ENCODE measurements at places on chromosomes 2 and 18.

GRCh38 chr2:13543550-13543949 is 826.8 kb downstream of the TRIB2 start:
- DNase-seq: no peak

DNA sequence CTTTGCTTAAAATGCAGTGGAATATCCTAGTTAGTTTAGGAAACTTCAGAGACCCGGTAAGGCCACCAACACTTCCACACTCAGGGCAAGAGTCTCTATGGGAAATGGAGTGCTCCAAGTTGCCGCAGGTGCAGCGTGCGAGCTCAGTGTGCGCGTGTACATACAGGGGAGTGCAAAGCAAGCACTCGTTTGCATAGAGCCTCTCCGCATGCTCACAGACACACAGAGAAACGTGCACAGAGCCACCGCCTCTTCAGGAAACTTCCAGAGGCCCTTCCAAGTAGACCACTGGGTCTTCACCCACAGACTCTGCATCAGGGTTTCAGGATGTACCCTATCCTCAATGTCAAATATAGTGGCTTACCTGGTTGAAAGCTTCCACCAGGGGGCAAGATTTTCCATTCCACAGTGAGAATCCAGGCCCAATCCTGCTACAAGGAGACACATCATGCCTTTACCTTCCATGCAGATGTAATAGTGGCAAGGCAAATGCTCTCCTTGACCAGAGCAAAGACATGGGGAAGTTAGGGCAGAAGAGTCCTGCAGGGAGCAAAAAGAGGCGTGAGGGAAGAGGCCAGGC is 513.0 kb upstream of the MYT1L start:
- no peak for DNase-seq

DNA sequence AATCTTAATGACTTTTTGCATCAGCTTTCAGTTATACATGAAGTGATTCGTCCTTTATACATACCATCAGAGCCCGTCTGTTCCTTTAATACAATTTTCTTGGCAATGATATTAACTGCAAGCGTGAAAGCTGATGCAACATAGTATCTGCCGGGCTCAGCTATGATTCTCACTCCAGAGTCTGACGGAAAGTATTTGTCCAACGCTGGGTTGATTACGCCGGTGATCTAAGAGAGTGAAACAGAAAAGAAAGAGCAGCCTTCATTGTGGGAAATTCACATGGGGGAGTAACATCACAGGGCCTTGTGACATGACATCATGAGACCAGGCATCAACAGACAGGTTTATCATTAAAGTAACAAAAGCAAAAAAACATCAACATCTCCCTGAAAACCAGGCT is 6.2 kb downstream of the ODC1 start:
- no peak for DNase-seq

DNA sequence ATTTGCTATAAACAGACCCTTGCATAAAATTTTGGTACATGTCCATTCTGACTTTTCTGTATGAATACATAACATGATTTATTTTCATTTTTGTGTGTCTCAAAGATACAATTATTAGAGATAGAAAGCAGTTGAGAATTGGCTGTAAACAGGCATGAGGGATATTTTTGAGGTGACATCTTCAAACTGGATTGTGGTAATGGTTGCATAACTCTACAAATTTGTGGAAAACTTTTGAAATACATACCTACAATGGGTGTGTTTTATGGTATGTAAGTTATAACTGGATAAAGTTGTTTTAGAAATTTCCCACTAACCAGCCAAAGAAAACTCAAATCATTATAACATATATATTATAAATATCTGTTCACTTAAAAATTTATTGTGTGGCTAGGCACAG is 39.6 kb downstream of the GREB1L start:
- no peak for DNase-seq

- no peak for DNase-seq
These were observed 98.1 kb downstream of the PARD3B start for GRCh38 chr2:204643326-204643725.

GRCh38 chr2:33272001-33272400 is 204.4 kb upstream of the RASGRP3 start:
- no peak for DNase-seq

DNA sequence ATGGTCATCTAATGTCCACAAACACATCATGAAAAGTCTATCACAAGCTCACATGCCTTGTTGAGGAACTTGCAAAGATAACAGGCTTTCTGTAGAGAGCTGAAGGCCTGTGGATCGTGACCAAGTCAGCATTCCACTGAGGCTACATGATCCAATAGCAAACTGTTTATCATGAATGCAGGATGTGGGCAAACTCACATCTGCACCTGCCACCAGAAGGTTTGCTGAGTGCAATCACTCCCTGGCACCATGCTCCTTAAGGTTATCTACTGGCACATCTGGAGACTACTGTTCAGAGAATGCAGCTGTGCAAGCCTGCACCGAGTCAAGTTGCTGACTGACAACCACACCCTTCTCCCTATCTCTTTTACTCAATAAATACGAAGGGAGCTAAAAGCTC is 67.3 kb upstream of the ACAA2 start:
- DNase-seq: no peak

- no peak for DNase-seq
These were observed at the start of gene GDF7 for GRCh38 chr2:20666304-20667150. GDF7 (plus strand) TSS chr2:20667144; CDS start chr2:20667240, 96 bp downstream.
